ENCODE measurements at places on chromosomes 11 and 22. TPM values are rescaled to one million over a fixed set of nuclear protein-coding genes. Genes with fewer than 3 reads are reported as not detected.

DNA sequence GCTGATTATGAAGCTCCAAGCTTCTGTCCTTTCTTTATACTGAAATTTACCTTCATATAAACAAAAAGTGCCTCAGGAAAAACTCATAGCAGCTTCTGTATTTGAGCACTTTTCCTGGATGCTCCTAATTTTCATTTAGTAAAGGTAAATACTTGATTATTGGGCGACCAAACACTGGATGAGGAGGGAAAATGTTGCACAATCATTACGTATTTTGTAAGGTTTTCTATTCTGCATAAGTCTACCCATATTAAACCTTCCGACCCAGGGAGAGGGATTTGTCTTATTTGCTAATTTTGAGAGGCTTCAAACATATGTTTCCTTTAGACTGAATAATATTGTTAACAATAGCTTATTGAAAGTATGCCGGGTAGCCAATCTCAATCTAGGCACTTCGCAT lies 4.3 kb upstream of the SLC6A5 start:
- no peak overlapping the region for H3K4me3 ChIP-seq
- peaks cover 50% of the 10 kb centered on the region for H3K27me3 ChIP-seq
- DNase-seq, result no peak
- no peaks in the 10 kb centered on the region for H3K4me1 ChIP-seq

- no peak for DNase-seq
- H3K4me1 ChIP-seq, result peaks cover 9% of the 10 kb centered on the region
- H3K36me3 ChIP-seq, result no peaks in the 10 kb centered on the region
- no peak overlapping the region for H3K4me3 ChIP-seq
- H3K27me3 ChIP-seq, result no peaks in the 10 kb centered on the region
These were observed 16.2 kb downstream of the LRRC32 start for GRCh38 chr11:76654298-76654851.

DNA sequence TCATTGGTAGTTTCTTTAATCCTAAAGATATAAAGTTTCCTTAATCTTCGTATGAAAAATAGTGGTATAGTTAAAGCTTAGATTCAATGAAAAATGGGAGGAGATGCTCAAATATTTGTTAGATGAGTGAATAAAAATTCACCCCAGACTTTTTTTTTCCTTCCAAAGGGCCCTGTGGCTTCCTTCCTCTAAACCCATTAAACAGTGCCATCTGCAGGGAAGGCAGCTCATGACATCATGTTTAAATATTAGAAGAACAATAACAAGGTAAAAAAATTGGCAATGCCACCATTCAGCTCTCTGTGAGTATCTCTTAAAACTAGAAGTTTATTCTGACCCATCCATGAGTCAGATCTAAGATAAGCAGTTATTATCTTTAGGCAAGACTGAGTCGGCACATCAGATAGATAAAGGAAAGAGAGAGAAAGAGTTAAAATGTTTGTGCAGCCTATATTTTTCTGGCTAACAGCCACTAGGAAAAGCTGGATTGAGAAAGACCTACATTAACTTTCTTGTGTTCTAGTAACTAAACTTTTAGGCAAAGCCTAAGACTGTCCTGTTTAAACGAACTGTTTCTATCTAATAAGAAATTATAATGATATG lies 19.1 kb upstream of the OOSP1 start:
- no peak for DNase-seq
- H3K4me3 ChIP-seq, result no peak overlapping the region
- H3K27me3 ChIP-seq, result no peaks in the 10 kb centered on the region
- no peaks in the 10 kb centered on the region for H3K4me1 ChIP-seq
- H3K36me3 ChIP-seq, result no peaks in the 10 kb centered on the region
- H3K27ac ChIP-seq, result no peak overlapping the region

GRCh38 chr22:37342065-37342464 lies 59.8 kb downstream of the CYTH4 start:
- DNase-seq, result no peak
- no peak overlapping the region for H3K27ac ChIP-seq
- no peaks in the 10 kb centered on the region for H3K36me3 ChIP-seq
- H3K4me3 ChIP-seq, result no peak overlapping the region

GRCh38 chr11:124085997-124086846 lies 29.0 kb upstream of the VWA5A start:
- no peaks in the 10 kb centered on the region for H3K36me3 ChIP-seq
- H3K27me3 ChIP-seq, result no peaks in the 10 kb centered on the region
- H3K4me3 ChIP-seq, result no peak overlapping the region

- no peak overlapping the region for H3K4me3 ChIP-seq
- no peaks in the 10 kb centered on the region for H3K36me3 ChIP-seq
- no peak overlapping the region for H3K27ac ChIP-seq
- H3K27me3 ChIP-seq, result no peaks in the 10 kb centered on the region
These were observed 5.1 kb upstream of the PPP6R3 start for GRCh38 chr11:68455485-68455884.

DNA sequence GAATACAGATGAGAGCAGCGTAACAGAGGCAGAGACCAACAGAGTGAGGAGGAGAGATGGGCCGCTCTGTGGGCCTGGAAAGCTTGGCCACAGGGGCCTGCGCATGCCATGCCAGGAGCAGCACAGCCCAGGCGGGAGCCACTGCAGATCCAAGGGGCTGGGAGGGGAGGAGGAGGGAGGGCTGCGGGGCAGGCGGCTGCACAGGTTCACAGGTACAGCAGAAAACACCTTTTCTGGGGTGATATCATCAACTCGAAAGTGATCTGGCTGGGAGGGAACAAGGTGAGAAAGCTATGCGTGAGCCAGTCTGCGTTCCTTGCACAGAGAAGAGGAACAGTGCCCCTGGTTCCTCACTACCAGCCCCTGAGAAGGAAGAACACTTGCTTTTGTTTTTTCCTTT lies 14.8 kb downstream of the VPS37C start:
- H3K4me1 ChIP-seq, result peaks cover 7% of the 10 kb centered on the region
- H3K4me3 ChIP-seq, result no peak overlapping the region
- no peak overlapping the region for H3K27ac ChIP-seq
- no peaks in the 10 kb centered on the region for H3K27me3 ChIP-seq

DNA sequence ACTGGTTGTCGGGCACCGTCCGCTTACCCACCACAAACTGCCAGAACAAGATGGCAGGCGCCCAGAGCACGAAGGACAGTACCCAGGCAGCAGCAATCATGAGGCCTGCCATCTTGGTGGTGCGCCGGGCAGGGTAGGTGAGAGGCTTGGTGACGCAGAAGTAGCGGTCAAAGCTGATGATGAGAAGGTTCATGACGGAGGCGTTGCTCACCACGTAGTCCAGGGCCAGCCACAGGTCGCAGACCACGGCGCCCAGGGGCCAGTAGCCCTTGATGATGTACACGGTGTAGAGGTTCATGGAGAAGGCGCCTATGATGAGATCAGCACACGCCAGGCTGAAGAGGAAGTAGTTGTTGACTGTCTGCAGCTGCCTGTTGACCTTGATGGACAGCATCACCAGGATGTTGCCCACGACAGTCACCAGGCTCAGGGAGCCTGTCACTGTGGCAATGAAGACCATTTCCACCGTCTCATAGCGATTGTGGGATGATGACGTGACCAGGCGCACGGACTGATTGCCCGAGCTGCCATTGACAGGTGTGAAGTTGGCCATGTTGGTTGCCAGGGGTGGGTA lies 4.6 kb downstream of the MDK start:
- H3K36me3 ChIP-seq, result peaks cover 4% of the 10 kb centered on the region
- H3K4me1 ChIP-seq, result peaks cover 19% of the 10 kb centered on the region

DNA sequence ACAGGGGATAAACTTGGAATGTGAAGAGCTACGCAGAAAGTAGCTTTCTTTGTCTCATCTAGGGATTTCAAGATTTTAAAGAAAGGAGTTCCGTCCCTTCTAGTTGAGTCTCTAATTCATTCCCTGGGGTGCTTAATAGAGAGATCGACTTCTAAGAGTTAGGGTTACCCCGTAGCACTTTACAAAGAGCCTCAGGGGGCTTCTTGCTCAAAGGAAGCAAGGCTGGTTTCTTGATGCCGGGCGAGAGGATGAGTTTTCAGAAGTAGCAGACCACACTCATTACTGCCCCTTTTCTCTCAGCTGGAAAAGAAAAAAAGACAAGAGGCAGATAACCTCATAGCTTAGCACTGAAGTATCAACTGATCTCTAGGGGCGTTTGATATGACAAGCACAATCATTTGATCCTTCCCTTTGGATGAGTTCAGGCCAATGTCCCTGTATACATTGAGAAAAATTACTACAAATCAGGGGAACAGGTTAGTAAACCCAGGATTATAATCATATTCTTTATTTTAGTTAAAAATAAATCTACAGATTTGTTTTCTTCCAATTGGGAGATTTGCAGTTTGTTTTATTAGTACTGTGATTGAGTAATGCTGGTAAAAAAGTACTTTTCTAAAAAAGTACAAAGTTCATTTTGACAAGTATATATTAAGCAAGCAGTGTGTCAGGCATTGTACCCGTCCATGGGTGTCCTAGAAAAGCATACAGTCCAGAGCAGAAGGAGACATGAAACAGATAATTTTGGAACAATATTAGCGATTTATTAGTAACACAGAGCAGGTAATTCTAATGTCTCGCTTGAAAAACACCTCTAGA lies 18.7 kb downstream of the ELMOD1 start:
- H3K4me1 ChIP-seq, result no peaks in the 10 kb centered on the region
- peaks cover 2% of the 10 kb centered on the region for H3K27me3 ChIP-seq
- H3K27ac ChIP-seq, result no peak overlapping the region
- no peak overlapping the region for H3K4me3 ChIP-seq

DNA sequence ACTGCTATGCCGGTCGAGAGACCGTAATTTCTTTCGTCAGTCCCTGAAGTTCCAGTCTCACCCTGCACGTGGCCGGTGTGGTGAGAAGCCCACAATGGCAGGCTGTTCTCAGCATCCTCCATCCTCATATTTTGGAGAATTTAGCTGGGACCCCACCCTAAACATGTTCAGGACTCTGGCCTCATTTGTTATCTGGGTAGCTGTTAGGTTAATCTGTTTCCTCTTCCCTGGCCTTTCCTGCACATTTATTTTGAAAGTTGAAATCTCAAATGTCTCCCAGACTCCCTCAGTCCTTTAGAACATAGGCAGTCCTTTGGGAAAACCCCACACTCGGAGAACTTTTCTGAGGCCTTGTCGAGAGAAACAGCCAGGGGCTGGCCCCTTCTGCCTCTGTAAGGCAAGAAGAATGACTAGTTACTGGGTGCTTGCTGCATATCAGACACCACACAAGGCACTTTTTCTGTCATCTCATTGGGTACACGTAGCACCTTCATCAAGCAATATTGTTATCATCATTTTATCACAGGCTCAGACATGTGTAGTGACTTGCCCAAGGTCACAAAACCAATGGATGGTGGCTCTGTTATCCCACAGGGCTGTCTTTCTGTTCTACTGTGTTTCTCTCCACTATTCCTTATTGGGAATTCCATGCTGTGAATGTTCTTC lies 109.3 kb upstream of the CRYBB3 start:
- no peaks in the 10 kb centered on the region for H3K4me1 ChIP-seq
- H3K36me3 ChIP-seq, result no peaks in the 10 kb centered on the region
- DNase-seq, result no peak
- H3K4me3 ChIP-seq, result no peak overlapping the region

DNA sequence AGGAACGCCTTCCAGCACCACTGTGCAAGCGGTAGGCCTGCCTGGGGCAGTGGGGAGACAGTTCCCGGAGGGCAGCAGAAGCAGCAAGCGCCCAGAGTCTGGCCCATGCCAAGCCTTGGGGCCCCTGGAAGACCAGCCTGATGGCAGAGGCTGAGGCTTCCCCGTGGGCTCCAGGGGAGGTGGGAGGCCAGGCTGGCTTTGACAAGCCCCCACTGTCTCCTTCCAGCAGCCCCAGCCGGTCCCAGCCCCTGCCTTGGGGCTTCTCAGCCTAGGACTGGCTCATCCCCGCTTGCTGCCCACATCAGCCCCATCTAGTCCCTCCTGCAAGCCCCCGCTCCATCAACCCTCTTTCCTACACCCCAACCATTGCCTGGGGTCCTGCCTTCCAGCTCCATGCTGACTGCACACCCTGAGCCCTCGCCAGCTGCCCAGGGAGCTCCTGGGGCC lies 46.7 kb downstream of the IGF2 start:
- no peak overlapping the region for H3K4me3 ChIP-seq
- no peak for DNase-seq
- H3K4me1 ChIP-seq, result no peaks in the 10 kb centered on the region
- no peak overlapping the region for H3K27ac ChIP-seq

GRCh38 chr22:30185129-30185528 lies 61.4 kb downstream of the LIF start:
- no peak overlapping the region for H3K27ac ChIP-seq
- H3K4me3 ChIP-seq, result no peak overlapping the region

DNA sequence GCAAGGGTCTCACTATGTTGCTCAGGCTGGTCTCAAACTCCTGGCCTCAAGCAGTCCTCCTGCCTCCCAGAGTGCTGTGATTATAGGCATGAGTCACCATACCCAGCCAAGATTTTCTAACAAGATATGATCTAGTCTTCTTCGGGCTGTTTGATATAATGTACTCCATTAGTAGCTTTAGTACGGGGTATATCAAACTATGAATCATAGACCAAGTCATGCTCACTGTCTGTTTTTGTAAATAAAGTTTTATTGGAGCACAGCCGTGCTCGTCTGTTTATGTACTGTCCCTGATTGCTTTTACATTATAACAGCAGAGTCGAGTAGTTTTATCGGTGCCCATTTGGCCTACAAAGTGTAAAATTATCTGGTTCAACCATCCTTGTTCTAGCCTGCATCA lies 43.9 kb upstream of the GRIK4 start:
- no peaks in the 10 kb centered on the region for H3K36me3 ChIP-seq
- DNase-seq, result no peak
- H3K4me1 ChIP-seq, result no peaks in the 10 kb centered on the region
- no peak overlapping the region for H3K4me3 ChIP-seq
- no peaks in the 10 kb centered on the region for H3K27me3 ChIP-seq

GRCh38 chr11:2714871-2715270 lies 15.1 kb upstream of the KCNQ1OT1 start:
- no peak overlapping the region for H3K4me3 ChIP-seq
- H3K36me3 ChIP-seq, result no peaks in the 10 kb centered on the region
- no peak overlapping the region for H3K27ac ChIP-seq
- H3K27me3 ChIP-seq, result peaks cover 78% of the 10 kb centered on the region
- peaks cover 10% of the 10 kb centered on the region for H3K4me1 ChIP-seq

- no peak overlapping the region for H3K27ac ChIP-seq
- H3K4me3 ChIP-seq, result no peak overlapping the region
- H3K27me3 ChIP-seq, result no peaks in the 10 kb centered on the region
- H3K36me3 ChIP-seq, result no peaks in the 10 kb centered on the region
These were observed 114.3 kb upstream of the CSNK2A3 start for GRCh38 chr11:11467312-11467711.

DNA sequence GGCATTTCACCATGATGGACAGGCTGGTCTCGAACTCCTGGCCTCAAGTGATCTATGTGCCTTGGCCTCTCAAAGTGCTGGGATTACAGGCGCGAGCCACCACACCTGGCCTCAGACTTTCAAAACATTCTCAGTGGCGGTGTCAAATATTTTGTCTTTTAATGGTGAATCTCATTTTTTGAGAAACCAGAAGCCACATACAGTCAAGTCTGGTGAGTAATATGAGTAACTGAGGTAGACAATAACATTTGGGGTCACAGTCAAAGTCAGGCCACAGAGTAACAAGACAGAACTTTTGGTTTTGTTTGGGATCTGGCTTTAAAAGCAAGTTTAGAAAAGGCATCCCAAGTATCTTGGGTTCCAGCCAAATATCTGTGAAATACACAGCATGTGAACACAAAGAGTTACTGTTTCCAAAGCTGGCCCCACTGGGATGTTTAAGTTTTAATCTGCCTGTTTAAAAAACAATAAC lies 5.6 kb upstream of the TMA7B start:
- H3K4me1 ChIP-seq, result no peaks in the 10 kb centered on the region
- no peak for DNase-seq
- no peaks in the 10 kb centered on the region for H3K36me3 ChIP-seq
- H3K4me3 ChIP-seq, result no peak overlapping the region
- H3K27me3 ChIP-seq, result no peaks in the 10 kb centered on the region

Gene SLC5A12
- 1.4 TPM for total RNA-seq

Gene TRIM5
- total RNA-seq, result 33.3 TPM

Gene AIFM3
- total RNA-seq, result 1.4 TPM

Gene KRTAP5-8
- total RNA-seq, result not detected

Gene MUC6
- total RNA-seq, result not detected

Gene MUC5AC
- not detected for total RNA-seq

Measured in H1 (cell line).